ENCODE measurements at places on chromosomes 6 and 20. TPM values are rescaled to one million over a fixed set of nuclear protein-coding genes. Genes with fewer than 3 reads are reported as not detected.

FOXA2 gene
- total RNA-seq: not detected

POU5F1 gene
- not detected for total RNA-seq

TBC1D32 gene
- total RNA-seq: 5.0 TPM

RNGTT gene
- total RNA-seq: 13.2 TPM

DNA sequence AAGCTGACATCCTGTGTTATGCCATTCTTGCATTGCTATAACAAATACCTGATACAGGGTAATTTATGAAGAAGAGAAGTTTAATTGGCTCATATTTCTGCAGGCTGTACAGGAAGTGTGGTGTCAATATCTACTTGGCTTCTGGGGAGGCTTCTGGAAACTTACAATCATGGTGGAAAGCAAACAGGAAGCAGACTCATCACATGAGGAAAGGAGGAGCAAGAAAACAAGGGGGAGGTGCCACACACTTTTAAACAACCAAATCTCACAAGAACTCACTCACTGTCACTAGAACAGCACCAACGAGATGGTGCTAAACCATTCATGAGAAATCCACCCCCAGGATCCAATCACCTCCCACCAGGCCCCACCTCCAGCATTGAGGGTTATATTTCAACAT is 143.1 kb upstream of the GGTLC1 start:
- DNase-seq: no peak

DNA sequence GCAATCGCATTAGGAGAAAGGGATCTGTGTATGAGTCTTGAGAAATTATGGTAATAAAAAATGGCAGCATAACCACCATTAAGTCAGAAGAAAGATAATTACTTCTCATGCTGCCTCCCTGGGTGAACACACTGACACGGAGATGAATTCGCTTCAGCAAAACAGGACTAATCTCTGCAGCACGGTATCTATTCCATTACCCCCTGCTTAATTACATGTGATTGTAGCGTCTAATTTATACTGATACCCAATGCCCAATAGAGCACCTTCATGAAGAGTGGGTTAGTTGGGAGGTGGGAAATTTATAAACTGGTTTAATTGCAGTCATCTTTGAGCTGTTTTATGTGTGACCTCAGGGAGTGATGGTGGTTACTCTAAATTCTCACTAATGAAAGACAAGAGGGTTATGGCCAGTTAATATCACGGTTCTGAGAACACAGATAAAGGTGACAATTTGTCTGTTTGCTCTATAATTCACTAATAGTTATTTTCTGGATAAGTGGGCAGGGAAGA is 476.2 kb upstream of the SULF2 start:
- DNase-seq: no peak

- DNase-seq: no peak
Measured at GRCh38 chr6:110761371-110761770, 53.9 kb downstream of the CDK19 start.

DNA sequence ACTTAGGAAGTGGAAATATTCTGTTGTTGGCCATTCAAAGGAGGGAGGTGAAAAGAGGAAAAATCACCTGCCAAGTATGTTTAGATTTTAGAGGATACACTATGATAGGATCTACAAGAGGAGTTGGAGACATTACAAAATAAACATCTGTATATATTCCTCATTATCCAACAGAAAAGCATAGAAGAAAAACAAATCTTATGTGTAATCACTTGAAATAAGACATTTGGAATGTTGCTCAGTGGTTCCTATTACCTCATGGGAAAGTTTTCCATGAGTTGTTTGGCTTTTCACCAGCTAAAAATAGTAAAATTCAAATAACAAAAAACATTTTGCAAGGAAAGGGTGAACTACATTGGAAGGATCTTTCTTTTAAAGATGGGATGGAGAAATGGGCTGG is 76.7 kb upstream of the CARMIL1 start:
- DNase-seq: no peak

DNA sequence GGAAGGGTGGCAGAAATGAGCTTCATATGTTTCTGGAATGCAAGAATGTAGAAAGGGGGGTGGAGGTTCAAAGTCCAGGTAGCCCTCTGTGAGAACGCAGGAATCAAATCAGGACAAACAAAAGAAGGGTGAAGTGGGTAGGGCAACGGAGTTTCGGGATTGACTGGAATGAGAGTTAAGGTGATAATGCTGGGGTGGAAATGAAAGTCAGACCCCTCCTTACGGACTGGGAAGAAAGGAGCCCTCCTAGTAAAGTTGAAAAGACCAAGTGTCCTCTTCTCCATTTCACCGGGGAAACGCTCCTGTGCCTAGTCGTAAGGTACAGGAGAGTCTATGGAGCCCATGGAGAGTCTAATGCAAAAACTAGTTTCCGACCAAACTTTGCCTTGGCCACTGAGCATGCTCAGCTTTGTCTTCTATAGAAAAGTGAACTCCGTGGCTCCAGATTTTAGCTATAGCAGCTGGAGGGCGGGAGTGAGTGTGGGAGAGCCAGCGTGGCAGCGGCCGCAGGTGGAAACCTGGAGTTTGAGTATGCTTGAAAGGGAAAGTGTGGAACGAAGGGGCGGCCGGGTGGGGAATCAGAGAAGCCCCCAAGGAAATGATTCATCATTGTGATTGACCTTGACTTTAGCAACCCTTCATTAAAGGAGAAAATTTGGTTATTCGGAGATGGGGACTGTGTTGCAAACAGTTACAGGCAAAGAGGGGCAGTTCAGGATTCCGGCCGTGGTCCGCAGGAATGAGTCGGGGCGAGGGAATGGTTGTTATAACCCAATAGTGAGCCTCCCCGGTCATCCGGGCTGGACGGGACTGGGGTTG is 1.3 kb upstream of the LRRC1 start:
- no peak for DNase-seq

DNA sequence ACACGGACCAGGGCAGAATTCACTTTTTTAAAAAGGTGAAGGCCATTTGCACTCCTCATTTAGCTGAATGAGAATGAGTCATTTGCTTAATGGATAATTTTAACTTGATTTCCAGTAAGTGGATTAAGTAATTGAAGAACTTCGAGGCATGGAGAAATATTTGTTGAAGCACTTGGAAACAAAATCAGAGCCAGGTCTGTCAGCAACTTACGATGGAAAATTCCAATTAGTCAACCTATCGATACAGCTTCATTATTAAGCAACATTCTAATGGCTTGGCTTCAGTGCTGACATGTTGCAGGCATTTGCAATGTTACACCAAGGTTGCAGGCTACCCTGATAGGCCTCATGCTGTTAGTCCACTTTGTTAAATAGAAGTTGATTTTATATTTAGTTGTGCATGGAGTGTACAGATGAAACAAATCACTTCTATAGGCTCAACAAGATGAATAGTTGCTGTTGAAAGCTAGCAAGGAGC is 423.5 kb upstream of the SLC35B3 start:
- no peak for DNase-seq

DNA sequence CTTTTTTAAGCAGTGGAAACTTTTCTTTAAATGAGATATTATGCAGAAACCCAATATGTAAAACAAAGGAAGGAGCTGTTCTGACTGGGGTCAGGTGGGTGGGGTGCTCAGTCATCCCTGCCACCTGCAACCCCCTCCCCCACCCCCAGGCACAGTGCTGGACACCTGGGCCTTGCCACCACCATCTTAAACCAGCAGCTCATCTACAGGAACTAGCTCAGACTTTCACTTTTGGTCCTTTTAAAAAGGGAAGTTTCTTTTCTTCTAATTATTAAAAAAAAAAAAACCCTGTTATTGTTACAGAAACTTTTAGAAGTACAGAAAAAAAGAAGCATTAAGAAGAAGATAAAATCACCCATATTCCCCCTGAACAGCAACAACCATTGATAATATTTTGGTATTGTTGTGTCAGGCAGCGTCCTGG is 37.1 kb downstream of the PPP1R16B start:
- DNase-seq: no peak

GRCh38 chr6:25404693-25405169 is 125.6 kb downstream of the CARMIL1 start:
- DNase-seq: no peak

Data from posterior vena cava (tissue), 2 donors.